ENCODE measurements at places on chromosomes 5 and 9.

DNA sequence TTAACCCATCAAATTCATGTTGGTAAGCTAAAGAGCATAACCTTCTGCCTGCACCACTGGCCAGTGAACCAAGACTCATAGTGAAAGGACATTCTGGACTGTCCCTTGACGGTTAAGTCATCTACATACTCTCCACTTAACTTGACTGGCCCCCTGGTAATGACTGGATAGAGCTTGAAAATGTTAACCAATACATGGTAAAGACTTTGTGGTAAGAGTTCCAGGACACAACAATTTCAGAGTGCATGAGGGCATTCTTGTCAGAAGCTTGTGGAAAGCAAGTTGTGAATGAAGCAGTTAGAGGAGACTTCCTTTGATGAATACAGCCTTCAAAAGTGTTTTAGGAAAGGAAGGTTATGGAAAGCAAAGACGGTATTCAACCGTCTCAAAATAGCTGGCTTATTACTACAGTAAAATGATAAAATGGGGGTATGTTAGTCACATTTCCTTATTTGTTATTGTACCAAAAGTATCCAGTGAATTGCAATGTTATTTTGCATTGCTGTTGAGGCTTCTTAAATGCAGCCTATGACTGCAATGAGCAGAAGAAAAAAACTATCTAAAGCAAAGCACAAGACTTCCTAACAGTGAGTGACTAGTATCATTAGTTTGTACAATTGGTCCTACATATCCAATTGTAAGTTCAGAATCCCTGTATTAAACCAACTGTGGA, 47.2 kb upstream of the DAB2 start:
- DNase-seq, result no peak

GRCh38 chr5:152688561-152689249, 283.6 kb upstream of the NMUR2 start:
- DNase-seq, result no peak

- no peak for DNase-seq
Observed at GRCh38 chr5:156393980-156394379, 67.0 kb downstream of the SGCD start.

DNA sequence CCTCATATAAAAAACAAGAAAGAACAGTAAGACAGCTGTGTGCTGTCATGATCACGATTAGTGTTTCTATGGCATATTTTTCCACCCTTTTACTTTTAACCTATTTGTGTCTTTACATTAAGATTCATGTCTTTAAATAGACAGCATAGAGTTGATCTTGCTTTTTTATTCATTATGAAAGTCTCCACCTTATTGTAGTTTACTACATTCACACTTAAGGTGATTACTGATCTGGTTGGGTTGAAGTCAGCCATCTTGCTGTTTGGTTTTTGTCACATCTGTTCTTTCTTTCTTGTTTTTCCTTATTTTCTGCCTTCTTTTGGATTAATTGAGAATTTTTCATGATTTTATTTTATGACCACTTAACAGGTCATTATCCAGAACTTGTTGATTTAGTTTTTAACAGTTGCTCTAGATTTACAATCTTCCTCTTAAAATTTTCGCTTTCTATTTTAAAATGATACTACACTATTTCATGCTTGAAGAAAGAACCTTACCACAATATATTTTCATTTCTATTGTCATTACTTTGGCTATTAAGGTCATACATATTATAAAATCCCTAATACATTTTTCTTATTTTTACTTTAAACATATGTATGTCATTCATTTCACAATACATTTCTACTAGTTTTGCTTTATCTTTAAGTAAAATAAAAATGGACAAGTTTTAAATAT, 292.5 kb downstream of the SH3GL2 start:
- DNase-seq, result no peak

DNA sequence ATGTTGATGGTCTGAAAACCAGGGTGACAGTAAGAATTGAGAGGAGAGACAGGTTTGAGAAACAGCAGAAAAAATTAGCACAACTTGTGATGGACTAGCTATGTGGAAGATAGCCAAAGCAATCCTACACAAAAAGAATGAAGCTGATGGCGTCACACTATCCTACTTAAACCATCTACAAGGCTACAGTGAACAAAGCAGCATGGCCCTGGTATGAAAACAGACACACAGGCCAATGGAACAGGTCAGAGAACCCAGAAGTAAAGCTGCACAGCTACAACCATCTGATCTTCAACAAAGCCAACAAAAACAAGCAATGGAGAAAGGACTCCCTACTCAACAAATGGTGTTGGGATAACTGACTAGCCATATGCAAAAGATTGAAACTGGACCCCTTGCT, 7.5 kb upstream of the UBE2R2 start:
- no peak for DNase-seq

GRCh38 chr5:150101023-150101422, 14.7 kb upstream of the CSF1R start:
- DNase-seq, result no peak

DNA sequence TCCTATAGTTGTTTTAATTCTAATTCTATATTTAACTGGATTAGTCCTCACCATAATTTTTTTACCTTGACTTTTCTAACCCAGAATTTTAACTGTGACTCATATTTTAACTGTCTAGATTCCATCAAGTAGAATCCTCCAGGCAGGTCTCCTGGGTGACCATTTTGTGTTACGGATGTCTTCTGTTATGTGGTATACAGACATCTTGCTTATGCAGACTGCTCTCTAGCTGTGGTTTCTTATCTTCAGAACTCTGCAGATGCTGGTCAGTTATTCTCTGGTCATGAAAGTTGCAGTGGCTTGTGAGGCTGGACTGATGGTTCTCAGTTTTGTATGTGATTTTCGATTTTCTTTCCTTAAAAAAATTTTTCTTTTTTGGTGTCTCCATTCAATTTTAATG, 139.4 kb downstream of the ATG10 start:
- DNase-seq, result no peak

DNA sequence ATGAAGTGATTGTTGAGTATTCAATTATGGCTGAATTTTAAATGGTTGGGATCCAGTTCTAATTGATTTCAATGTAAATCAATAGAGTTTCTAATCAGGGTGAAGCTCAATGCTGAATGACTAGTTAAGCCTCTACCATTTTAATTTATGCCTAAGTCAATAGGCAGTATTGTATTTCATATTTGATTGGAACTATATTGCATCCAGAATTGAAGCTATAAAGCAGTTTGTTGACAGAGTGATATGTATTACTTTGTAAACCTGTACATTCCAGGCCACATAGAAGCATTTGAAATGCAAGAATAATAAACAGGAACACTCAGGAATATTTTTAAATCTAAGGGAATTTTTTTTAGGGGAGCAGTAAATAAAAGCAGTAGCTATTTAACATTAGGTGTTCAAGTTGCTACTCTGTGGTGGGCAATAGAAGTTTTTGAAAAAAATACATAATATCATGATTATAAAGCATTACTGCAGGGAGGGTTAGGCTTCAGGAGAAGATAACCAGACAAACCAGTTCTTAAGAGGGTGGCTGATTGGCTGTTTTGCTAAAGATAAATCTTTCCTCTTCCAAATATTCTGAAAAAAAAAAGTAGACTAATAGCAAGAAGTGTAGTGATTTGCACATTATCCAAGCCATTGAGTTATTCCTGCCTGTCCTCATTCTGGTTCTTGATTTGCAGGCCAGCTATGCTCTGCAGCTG, 492.0 kb upstream of the MEF2C start:
- DNase-seq, result no peak

DNA sequence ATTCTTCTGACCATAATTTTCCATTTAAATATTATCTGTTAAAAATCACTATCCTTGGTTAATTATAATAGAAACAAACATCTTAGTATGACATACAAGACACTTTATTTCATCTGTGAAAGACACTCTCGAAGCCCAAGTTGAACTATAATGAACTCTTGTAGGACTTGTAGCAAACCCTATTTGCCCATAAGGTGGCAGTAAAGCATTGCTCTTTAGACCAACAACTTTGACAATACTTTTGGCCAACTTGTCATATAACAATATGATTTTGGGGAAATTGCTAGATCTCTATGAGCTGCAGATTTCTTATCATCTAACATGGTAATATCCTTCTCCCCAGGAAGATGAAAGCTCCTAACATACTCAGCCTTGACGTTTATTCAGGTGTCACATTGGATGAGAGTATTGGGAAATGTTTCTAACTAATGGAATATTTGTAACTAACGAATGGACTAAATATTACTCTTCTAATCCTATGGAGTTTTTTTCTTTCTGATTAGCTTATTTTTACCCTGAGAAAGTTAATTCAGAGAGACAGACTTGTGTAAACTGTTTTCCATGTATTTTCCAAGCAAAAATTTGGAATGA, 11.0 kb downstream of the SPINK14 start:
- no peak for DNase-seq

DNA sequence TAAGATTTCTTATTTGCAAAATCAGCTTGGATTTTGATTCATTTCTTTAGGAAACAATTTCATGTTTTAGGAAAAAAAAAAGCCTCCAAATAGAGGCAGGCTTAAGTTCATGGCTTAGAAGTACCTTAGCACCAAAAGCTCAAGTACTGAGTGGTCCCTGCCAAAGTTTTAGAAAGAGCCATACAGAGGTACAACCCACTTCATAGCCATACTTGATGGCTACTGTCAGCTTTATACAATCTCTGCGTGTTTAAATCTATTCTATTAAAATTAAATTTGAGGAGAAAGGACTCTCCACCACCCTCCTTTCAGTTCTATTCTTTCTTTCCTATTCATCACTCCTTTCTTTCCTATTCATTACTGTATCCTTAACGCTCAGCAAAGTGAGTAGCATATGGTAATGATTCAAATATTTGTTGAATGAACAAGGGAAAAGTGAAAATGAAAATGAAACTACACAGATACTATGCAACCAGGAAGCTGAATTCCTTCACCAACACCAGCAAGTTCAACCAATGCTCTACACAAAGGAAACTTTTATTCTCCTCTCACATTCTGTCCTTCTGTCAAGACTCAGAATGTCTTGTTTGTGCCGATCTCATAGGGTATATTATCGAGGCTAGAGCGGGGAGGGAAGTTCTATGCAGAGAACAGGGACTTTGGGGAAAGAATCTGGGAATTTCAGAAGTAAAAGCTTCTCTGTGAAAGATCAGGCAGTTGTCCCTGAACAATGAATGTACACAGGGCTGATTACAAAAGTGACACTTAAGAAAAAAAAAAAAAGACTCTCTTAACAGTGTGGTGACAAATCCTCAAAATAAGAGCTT, 138.6 kb upstream of the SPEF2 start:
- DNase-seq, result no peak

DNA sequence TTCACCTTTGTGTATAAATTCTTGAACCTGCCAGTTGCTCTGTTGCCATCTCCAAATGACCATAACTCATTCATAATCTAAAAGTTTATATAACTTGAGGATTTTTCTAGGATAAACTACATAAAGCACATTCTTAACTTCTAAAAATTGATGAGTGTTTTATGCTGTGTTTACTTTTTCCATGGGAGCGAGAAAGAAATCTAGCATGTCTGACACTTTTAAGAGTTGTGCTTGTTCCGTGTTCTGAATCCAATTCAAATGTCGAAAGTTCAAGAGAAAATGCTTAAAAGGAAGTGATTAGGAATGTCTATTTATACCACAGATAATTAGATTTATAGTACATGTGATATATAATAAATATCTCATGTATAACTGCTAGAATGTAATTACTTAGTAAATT, 154.4 kb downstream of the DEPDC1B start:
- DNase-seq, result no peak

DNA sequence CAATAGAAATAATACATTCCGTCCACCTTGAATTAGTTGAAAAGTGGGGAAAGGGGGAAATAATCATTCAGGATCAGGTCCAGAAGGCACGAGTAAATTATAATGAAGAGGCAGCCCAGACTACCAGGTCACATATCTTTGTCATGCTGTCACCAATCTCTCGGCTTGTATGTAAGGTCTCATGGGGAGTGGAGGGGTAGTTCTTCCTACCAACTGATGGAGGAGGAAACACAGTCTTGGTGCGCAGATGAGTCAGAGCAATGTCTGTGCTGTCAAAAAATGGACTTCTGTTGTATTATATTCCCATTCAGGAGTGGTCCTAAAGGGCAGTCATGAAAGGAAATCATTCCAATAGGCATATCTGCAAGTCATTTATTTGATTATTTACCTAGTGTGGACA, 164.2 kb upstream of the PTGER4 start:
- DNase-seq, result no peak

DNA sequence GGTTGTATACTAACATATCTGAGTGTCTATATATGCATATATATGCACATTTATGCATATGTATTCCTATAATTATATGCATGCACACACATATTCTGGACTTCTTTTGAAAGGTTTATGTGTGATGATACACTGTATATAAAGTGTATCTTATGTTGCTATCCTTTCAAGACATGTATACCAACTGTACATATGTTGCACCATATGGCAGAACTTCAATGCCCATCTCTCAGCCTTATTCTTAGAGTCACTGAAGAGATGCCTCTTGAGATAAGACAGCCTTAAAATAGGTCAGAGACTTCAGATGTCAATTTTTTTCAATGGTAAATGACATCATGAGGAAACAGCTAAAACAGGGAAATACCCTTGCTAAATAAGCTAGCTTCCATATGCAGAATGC, 461.4 kb downstream of the SPATA31D1 start:
- DNase-seq, result no peak

DNA sequence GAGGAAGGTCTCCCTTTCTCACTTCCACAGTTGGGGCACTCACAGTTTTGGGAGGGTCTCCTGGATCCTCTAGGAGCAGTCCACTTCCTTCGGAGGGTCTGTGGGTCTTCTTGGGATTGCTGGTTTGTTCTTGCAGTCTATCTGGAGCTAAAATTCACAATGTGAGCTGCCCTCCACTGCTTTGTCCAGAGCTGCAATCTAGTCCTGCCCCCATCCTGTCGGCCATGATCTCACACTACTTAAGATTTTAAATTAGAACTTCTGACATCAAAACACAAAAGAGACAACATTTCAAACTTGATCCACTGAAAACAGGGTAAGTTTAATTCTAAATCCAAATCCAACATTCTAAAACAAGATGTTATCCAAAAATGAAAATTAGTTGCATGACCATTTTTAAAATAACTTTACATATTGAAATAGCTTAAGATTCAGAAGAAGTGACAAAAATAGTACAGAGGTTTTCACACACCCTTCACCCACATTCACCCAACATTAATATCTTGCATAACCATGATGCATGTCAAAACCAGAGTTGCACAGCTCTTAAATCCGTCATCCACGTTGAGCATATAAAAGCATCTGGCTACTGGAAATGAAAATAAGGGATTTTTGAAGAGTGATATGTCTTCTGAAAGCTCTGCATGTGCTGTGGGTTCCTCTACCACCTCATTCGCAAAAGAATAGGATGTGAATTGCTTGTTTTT, 113.7 kb upstream of the EPB41L4A start:
- DNase-seq, result no peak

DNA sequence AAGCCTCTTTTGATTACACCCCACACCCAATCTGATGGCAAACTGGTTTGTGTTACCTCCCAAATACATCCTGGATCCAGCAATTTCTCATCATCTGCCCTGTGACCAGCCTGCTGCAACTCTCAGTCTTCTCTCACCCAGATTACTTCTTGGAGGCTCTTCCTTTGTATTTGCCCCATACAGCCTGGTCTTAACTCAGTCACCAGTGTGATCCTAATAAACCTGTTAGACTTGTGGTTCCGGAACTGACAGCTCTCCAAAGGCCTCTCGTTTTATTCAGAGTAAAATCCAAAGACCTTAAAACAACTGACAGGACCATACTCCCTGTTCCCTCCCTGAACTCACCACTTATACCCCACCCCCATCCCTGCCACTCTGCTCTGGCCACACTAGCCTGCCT, 228.2 kb upstream of the PAPPA start:
- DNase-seq, result no peak
